ENCODE measurements at places on chromosomes 13 and 19.

DNA sequence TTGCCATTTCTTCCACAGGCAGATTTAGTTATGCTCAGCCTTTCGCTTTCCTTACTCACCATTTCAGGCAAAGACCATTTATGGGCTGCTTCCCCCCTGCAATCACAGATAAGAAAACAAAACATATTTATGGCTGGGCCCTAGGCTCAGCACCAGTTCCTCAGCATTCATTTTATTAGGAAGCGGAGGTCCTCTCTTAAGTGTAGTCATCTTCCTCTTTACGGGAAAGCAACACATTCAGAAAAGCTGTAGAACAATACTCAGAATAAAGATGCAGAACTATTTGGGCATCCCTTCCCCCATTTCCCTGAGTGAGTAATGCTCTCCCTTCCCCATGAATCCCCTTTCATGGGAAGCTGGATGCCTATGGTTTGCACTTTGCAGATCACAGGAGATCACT lies 27.9 kb downstream of the FLT1 start:
- DNase-seq, result no peak

- no peak for DNase-seq
Measured at GRCh38 chr13:71871844-71872243, 4.8 kb upstream of the DACH1 start.

GRCh38 chr19:43763473-43763939 lies 8.7 kb upstream of the SMG9 start:
- no peak for DNase-seq

DNA sequence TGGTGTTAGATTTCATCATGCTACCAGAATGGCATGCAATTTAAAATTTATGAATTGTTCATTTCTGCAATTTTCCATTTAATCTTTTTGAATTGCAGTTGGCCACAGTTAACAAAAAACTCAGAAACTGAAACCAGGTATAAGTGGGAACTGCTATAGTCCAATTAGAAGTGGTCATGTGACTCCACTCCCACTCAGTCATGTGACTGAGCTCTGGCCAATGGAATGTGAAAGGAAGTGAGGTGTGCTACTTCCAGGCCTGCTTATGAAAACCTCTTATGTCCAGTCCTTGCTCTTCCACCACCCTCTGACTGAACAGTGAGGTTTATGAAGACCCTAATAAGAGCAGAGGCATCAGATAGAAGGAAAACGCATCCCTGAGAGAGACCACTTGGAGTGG lies 47.0 kb downstream of the DLEU7 start:
- DNase-seq, result no peak

GRCh38 chr19:37699057-37699456 lies 20.5 kb downstream of the ZNF607 start:
- no peak for DNase-seq
